Omental fat pad (tissue), 4 donors: ENCODE measurements at places on chromosomes 2 and 18. TPM values are rescaled to one million over a fixed set of nuclear protein-coding genes. Genes with fewer than 3 reads are reported as not detected.

The PIKFYVE gene
- 32.8 TPM for total RNA-seq

GRCh38 chr2:174444761-174445160 is 42.1 kb downstream of the GPR155 start:
- DNase-seq = no peak

DNA sequence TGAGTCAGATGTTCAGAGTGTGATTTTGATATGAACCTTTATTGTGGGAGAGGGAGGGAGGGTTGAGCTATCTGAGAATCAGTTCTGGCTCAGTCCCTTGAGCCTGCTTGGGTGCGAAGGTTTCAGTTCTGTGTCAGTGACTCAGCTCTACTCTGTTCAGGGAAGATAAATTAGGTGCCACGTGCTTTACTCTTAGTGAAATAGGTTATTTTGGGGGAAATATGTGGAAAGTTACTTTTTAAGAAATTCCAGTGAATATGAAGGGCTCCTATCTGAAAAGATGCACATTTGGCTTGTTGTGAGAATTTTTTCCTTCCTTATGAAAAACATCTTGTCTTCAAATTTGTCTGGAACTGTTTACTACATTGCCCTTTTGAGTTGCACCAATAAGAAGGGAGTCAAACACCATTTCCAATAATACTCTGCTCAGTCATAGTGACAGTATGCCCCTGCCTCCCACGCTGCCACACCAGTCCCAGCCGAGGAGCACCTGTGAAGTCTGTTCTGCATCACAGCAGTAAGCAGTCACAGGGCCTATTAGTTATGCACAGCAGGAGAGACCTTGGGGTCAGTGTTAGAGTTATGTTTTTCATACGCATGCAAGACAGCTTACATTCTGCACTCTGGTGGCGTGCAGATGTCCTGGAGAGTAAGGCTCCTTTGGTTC is 32.8 kb upstream of the DNAH7 start:
- no peak for DNase-seq

The ABHD3 gene
- 9.6 TPM for total RNA-seq

DNA sequence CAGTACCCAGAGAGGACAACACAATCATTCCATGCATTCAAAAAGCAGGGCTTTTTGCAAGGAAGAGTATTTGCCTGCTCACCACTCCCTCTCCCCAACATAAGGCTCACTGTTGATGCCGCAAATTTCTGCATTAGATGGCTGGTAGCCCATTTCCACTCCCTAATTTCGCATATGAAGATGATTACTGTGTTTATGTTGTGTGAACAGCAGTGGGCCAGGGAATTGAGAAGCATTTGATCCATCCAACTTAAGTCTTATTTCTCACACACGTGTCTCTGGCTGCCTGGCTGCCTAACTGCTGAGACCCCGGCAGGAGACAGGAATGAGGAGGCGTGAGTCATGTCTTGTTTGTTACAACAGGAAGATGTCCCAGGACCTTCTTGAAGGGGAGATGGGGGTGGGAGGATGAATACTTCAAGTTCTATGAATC is 294.1 kb downstream of the ALK start:
- DNase-seq = no peak

The ABCA12 gene
- total RNA-seq = not detected

The CHRND gene
- not detected for total RNA-seq

GRCh38 chr18:37641573-37641972 is 76.0 kb upstream of the CELF4 start:
- no peak for DNase-seq

The DNAJC5G gene
- total RNA-seq = 0.79 TPM

The RNF138 gene
- total RNA-seq = 32.9 TPM

The SLC23A3 gene
- total RNA-seq = 1.1 TPM

The CPO gene
- 0.69 TPM for total RNA-seq

The ALPI gene
- total RNA-seq = not detected

The C2orf78 gene
- total RNA-seq = not detected

DNA sequence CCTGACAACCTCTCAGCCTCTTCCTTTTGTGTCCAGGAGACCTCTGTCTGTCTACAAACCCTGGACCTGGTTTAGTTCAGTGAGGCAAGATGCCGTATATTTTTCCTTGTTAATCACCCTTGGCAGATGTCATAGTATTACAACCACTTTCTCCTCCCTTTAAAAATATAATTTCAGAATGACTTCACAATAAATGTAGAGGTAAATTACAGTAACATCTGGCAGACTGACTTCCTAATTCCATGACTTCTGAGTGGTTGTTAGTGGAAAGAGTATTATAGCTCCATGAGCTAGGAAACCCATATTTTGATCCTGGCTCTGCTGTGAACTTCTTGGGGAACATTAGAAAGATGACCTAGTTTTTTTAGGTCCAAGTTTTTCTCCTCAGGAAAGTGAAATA is 39.5 kb downstream of the SPATS2L start:
- no peak for DNase-seq

- DNase-seq = no peak
These were observed 193.3 kb upstream of the VWC2L start for GRCh38 chr2:214217599-214217998.
